ENCODE measurements at places on chromosomes 12 and 14.
A peak's percentile ranks its signal among the peaks of the same experiment; 100 is the strongest.

DNA sequence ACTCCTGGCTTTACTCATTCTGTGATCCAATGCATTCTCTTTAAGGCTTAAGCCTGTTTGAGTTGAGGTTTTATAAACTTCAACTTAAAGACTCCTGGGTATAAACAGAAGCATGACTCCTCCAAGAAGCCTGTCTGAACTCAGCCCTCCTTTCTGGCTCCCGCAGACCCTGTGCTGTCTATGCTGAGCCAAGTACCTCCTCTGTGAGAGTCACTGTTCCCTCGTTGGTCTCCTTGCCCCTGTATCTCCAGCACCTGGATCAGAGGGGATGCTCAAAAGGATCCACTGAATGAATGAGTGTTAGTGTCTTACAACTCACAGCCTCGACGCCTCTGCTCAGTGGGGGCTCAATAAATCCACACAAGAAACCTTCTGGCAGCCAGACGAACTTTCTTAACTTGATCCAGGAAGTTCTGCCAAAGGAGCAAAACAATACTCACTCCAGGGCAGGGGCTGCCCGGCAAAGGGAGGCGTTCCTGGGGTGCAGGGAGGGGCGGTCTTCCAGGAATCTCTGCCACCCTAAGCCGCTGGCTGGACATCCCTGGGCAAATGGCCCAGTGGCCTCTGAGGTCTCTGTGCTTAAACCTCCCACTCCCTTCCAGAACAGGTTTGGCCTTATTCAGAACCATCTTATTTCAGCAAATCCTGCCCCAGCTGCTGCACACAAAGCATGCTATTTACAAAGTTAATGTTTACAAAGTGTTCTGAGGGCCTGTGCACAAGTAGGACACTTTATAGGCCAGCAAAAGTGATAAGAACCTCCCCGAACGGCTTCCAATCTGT is 32.9 kb downstream of the MAP1LC3B2 start:
- no peak for ATAC-seq

DNA sequence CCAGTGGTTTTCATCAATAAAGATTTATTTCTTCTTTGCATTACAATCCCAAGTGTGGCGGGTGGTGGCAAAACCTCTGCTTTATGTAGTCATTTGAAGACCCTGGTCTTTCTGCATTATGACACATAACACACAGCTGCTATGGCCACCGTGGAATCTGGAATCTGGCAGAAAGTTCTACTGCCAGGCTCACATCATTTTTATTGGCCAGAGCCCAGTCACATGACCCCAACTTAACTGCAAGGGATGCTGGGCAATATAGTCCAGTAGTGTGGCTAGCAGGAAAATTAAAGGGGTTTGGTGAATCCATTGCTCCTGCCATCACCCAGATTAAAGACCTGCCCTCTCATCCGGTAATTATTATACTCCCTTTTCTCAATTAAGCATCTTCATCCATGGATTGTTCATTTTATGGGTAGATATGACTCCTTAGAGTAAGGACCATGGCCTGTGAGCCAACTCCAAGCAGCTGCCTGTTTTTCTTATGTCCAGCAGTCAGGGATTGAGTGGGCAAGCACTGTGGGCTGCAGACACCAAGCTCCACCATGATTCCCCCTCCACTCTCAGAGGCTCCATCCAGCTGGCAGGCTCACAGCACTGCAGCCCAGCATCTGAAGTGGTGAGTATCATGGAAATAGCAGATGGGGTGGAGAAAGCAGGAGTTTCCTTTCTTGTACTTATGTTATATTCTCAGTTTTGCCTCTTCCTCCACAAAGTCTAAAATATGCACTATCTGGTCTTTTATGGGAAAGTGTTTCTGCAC is 1030.7 kb downstream of the AACS start:
- no peak for ATAC-seq

DNA sequence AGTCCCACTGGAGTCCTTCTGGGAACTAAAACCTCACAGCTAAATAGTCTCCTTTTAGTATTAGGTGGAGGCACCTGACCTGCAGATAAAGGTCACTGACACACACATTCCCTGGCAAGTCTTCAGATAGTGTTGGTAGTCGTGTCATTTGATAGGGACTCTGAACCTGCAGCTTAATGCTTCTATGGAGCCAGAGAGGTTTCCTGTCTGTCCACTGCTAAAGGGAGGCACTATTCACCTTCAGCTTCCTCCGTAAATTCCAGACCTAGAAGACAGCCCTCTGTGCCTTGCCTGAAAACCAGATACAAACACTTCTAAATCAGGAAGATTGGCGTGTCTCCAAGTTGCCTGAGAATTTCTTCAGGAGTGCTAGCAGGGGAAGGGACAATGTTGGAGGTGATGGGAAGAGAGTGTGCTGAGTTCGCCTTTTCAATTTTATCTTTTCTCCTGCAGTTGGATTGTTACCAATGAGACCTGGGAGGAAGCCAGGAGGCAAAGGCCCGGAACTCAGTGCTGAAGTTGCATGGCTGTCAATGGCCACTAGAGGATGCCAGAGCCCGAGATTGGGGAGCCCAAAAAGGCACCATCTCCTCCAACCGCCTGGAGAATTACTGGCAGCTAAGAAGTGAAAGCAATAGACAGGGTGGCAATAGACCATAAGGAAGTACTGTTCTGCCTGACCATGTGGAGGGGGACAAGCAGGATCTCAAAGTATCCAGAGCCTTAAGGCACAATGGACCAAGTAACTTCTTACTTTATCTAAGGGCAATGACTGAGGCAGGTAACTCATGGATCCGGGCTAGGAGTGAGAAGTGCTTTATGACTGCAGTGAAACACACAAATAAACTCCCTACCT is 81.6 kb upstream of the SCAF11 start:
- peak; percentile 86 for ATAC-seq

- ATAC-seq, result peak; percentile 57
These were observed 619 bp upstream of the NTN4 start for GRCh38 chr12:95790917-95791849.

- no peak for ATAC-seq
These were observed 8.9 kb downstream of the APAF1 start for GRCh38 chr12:98653866-98654493.

DNA sequence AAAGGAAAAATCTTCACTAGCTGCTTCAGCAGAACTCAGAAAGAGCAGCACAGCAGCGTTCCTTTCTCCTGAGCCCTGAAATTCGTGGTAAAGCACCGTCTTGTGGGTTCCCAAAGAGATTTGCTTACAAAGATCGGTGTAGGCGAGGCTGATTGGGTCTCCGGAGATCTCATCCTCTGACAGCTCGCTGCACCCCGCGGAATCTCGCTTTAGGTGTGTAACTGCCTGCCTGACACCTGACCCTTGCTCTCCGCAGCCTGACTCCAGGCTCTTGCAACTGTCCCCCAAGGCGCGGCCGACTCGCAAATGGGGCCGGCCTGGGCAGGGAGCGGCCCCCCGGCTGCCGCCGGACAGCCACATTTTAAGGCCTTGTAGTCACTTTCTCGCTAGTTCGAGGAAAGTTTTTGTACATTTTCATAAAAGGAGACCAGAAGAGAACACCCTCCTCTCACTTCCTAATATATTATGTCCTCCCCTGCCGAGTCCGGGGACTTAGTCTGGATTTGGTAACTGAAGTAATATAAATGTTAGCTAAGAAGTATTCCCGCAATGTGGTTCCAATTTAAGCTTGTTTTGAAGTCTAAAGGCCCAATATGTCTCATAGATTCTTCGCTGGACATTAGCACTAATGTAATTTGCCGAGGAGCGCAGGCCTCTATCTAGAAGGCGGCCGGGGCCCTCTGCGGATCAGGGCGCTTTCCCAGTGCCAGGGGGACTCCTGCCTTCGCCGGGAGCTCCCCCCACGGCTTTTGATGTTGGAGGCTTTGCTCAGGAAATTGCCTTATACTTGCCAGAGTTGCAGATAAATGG is 177.3 kb upstream of the CDKN3 start:
- no peak for ATAC-seq

- peak; percentile 51 for ATAC-seq
These were observed 24.0 kb downstream of the FGF6 start for GRCh38 chr12:4421590-4422031.

GRCh38 chr12:82415402-82415801 is 57.1 kb downstream of the METTL25 start:
- ATAC-seq, result no peak
